ENCODE measurements at places on chromosomes 5 and 9.
A peak's percentile ranks its signal among the peaks of the same experiment; 100 is the strongest.

- no peak for DNase-seq
Measured at GRCh38 chr5:159052401-159053011, 47.2 kb downstream of the EBF1 start.

DNA sequence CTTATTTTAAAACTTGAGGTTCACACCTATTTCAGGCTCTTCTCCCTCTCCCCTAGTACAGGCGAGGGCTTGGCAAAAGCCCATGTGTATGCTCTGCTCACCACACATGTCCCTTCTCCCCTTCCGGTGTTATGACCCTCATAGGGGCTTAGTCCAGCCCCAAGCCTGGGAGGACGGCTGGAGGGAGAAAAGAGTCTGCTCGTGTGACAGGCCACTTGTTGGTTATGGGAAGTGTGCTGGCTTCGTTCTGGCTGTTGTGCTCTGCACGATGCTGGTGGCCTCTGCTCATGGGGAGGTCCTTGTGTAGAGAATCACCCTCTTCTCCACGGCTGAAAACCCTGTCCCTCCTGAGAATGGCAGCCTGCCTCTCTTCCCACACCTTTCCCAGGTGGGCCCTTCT lies 11.1 kb downstream of the PTTG1 start:
- no peak for DNase-seq

DNA sequence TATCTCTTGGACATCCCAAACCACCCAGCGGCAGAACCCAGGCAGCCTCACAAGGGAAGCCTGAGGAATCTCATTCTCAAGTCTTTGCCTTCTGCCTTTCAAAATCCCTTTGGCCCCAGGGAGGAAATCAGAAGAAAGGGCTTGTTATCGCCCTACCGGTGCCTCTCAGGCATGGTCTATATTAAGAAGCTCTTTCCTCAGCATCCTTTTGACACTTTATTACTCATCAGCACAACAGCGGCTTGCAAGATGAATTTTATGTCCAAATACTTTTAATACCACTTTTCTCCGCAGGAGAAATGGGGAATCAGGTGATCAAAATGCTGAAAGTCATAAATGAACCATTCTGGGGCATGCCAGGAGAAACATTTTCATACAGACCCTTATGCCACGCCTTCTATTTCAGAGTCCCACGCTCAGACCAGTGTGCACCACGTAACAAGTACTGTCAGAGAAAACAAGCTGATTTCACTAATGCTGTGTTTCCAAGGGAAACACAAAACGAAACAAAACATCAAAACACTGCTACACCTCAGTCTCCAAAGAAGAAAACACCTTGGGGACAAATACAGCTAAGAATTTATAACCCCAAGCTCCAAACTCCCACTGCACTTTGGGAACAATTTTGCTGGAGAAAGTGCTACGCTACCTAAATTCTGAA lies 30.0 kb downstream of the RAPGEF1 start:
- peak; percentile 41 for DNase-seq

- no peak for DNase-seq
Measured at GRCh38 chr5:71839096-71839884, 120.2 kb downstream of the CARTPT start.

DNA sequence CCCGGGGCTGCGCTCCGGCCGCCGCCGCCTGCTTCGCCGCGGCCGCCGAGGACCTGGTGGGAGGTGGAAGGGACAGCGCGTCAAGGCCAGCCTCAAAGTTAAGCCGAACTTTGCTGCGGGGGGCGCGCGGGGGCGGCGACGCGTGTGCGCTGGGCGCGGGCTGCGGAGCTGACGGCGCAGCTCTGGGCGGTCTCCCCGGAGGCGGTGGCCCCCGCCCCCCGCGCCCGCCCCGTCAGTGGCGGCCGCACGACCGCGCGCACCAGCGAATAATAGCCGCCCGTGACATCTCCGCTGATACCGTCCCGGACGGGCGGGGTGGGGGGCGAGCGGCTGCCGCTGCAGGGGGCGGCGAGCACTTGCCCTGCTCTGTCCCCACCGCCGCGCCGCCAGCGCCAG lies 579 bp upstream of the FAM78A start:
- DNase-seq, result peak; percentile 41

- DNase-seq, result no peak
Measured at GRCh38 chr9:110069326-110070248, 138.4 kb downstream of the C9orf152 start.

DNA sequence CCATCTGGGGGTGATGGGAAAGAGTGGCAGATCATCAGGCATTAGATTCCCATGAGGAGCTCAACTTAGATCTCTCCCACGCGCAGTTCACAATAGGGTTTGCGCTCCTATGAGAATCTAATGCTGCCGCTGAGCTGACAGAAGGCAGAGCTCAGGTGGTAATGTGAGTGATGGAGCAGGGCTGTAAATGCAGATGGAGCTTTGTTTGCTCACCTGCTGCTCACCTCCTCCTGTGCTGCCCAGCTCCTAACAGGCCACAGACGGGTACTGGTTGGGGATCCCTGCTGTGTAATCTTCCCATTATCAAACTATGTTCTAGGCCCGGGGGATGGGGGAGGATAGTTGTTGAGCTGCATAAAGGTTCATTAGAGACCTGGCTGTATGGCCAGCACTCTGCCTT lies 58.4 kb downstream of the UGCG start:
- DNase-seq, result no peak

- no peak for DNase-seq
Measured at GRCh38 chr9:125409217-125409636, 147.6 kb downstream of the GAPVD1 start.

DNA sequence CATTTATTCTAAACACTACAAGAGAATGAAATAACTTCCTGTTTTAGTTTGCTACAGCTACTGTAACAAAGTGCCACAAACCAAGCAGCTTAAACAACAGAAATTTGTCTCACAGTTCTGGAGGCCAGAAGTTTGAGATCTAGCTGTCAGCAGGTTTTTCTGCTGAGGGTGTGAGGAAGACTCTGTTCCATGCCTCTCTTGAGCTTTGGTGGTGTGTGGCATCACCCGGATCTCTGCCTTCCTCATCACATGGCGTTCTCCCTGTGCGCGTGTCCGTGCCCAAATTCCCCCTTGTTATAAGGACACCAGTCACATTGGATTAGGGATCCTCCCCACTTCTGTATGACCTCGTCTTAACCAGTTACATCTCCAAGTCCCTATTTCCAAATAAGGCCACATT lies 97.7 kb downstream of the CFAP95 start:
- no peak for DNase-seq

DNA sequence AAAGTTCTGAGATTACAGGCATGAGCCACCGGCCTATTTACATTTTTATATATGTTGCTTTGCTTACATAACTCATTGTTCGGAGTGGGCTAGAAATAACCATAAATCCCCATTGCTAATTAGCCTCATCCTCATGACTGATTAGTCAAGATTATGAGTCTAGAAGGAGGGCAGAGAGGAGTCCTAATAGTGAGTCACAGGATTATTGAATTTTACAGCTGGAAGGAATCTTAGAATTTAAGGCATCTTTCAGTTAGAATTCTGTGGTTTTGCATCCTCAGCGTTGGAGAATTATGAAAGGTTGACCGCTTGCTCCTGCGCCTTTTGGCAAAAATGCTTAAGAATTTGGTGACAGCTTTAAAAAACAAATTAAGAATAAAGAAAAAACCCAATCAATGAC lies 2.6 kb upstream of the PBX3 start:
- no peak for DNase-seq
